NCI-H446 treated with DMSO at 0.1 percent for 48 hours (cell line): ENCODE measurements at places on chromosomes 3 and 15.

GRCh38 chr3:194257151-194257621 is 93.9 kb downstream of the CPN2 start:
- no peak for DNase-seq

DNA sequence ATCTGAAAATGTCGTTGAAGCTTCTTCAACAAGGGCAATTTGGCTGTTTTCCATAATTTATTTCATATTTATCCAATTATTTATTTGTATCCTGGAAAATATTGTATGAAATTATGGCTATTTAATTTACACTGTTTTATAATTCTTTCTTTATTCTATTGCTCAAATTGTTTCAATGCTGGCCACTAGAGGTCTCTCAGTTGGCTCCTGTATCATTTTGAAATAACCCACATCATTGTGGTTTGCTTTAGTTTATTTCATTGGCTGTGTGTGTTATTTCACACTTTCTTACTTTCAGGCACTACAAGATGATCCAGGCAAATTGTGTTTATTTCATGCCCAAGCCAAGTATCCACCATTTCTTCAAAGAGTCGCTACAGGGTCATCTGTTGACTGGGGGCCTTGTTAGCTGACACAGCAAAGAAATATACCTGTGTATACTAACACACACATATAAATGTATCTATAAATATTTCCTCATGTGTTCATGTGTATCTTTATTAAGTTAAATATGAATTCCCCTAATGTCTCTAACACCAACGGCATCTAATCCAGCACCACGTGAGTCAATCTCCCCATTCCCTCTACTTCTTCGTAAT is 86.2 kb downstream of the NPAP1 start:
- no peak for DNase-seq

DNA sequence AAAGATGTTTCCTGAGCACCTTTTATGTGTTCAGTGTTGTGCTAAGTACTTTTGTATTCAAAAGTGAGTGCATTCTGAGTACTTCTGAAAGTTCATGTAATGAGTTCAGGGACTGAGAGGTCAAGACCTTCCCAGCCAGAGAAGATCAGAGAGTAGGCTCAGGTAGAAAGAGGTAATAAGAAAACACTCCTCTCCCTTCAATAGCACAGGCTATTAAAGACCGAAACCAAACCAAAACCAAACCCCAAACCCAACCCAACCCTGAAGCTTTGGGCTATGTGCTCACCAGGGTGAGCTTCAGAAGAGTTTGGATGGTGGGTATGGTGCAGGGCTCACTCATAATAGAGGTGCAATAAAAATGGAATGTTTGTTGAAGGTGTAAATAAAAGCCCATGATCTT is 76.7 kb upstream of the FAM3D start:
- no peak for DNase-seq

DNA sequence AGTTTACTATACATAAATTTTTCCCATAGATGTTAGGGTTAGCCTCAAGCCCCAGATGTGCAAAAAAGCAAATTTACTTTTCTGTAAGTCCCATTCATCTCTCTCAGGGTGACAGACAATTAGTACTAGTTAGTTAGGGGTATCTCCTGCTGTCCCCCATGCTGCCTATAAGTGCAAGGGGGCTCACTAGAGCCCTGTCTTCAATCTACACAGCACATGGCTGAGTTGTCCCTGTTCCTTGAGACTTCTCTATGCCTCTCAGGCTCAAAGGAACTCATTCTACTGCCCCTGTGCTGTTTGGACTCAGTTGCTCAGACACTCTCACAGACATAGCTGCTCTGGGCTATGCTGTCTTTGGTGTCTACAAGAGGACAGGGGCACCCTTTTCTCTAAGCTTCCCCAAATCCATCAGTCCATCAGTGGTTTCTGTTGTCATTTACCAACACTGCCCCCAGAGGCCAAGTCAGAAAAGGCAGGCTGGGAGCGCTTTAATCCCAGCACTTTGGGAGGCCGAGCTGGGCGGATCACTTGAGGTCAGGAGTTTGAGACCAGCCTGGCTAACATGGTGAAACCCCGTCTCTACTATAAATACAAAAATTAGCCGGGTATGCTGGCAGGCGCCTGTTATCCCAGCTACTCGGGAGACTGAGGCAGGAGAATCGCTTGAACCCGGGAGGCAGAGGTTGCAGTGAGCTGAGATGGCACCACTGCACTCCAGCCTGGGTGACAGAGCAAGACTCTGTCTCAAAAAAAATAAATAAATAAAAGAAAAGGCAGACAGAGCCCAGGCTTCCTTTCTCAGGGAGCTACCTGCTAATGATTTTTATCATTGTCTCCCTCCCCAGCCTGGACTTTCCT is 31.4 kb upstream of the PRTG start:
- no peak for DNase-seq

DNA sequence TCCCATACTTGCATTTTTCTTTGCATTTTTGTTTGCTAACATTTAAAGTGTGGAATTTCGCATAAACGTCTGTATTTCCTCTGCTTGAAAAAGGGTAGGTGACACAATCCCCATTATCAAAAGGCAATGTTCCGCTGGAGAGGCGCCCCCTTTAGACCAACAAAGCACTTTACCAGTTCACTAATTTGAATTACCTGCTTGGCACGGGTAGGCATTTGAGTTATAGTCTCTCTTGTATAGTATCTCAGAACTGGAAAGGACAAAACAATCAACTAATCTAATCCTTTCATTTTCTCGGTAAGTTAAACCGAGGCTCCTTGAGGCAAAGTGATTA is 775 bp upstream of the CCDC39 start:
- DNase-seq, result no peak

- DNase-seq, result no peak
These were observed 33.9 kb downstream of the GRK7 start for GRCh38 chr3:141796889-141797781.

- DNase-seq, result no peak
These were observed 557.1 kb upstream of the CBLB start for GRCh38 chr3:106425916-106426315.

- DNase-seq, result no peak
These were observed 24.4 kb downstream of the RLBP1 start for GRCh38 chr15:89196994-89197393.

- DNase-seq, result no peak
These were observed 13.4 kb upstream of the HCN4 start for GRCh38 chr15:73382115-73382514.

DNA sequence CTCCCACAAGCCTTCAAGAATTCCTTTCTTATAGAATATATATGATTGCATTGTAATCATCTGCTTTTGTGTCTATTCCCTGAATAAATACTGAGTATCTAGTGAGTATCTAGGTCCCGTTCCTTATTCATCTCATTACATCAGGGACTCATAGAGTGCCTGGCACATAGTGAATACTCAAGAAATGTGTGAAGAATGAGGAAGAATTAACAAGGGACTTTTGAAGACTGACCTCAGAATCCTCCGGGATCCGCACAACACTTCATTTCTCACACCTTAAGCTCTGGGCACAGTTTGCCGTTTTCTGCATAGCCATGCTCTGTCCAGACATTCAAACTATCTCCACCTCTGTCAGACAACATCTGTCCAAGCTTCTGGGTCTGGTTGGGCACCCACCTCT is 108.8 kb downstream of the STAC start:
- DNase-seq, result no peak

DNA sequence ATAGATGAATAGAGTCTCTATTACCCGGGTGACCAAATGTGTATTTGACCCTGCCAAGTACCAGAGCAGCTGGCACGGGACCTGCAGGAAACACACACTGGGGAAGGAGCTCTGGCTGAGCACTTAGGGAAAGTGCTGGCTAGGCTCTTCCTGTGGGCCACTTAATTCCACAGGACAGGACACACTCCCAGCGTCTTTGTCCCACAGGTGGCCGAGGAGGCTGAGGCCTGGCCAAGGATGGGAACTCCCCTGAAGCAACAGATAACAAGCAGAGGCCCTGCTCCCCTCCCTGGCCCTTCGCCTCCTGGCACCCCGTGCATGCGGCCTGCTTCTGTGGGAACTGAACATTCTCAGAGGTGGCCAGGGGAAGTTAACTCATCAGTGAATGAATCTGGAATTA is 180.8 kb downstream of the ATP10A start:
- DNase-seq, result no peak

- no peak for DNase-seq
These were observed 81.0 kb upstream of the ZPLD1 start for GRCh38 chr3:102353805-102354204.

DNA sequence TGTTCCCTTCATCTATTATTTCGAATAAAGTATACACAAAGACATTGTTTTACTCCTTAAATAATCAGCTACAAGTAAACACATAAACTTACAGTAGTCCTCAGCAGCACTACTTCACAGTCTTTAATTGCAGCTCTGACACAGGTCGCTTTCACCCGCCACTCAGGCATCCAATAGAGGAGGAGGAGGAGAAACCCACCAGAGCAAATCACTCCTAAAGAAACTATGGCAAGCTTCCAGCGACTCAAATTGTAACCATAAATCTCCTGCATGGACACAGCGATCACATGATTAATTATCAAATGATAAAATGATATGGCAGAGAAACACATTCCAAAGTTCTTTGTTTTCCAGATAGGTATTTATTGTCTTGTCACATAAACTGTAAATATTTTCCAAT is 26.2 kb downstream of the ATP13A3 start:
- DNase-seq, result no peak

- DNase-seq, result no peak
These were observed 84.6 kb upstream of the WDR72 start for GRCh38 chr15:53843869-53844569.

- no peak for DNase-seq
These were observed 116.8 kb upstream of the COL8A1 start for GRCh38 chr3:99521551-99521950.

DNA sequence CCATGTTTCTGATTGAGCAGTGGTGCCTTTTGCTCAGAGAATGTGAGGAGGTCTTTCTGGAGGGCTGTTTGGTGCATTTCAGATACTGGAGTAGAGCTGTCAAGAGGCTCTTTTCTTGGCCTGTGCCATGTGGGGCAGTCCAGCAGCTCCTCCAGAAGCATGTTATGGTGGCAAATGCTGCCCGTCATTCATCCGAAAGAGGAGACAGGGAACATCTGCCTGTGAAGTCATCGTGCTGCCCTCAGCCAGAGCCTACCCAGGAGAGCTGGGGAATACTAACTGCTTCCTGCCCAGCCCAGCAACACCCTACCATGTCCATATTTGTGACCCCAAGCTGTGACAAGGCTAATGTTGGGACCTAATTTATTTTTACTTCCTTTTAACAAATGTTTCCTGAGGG is 82.2 kb upstream of the SLC6A6 start:
- no peak for DNase-seq

DNA sequence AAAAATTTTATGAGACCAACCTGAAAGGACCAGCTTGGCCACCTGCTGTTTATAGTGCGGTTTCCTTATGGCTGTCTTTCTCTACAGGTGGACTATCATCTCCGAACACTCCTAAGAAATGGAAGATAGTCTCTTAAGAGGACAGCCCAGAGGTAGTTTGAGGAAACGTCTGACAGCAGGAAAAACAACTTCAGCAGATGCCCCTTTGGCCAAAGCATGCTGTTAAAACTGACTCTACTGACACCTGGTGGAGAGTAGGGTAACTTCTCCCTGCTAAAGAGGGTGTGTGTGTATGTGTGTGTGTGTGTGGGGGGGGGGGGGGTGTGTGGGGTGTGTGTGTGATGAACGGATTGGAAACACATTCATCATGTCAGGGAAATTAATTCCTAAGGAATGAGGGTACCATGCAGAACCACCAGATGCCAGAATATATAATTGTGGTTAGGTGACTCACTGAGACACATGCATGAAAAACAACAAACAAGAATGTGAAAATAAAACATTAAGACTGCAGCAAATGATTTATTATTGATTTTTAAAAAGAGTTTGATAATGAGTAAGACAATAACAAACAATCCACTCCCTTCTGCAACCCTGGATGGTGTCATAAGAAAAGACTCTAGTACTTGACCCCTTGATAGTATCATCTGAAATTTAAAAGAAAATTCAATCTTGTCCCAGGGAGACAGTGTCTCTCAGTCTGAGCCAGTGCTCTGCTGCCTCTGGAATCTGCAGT is 256.5 kb downstream of the THRB start:
- peak; percentile 29 for DNase-seq

- DNase-seq, result no peak
These were observed 79.8 kb downstream of the NECTIN3 start for GRCh38 chr3:111151438-111151837.

GRCh38 chr15:25641762-25642161 is 202.9 kb upstream of the UBE3A start:
- no peak for DNase-seq

GRCh38 chr3:36206956-36207580 is 173.2 kb upstream of the STAC start:
- peak; percentile 31 for DNase-seq

DNA sequence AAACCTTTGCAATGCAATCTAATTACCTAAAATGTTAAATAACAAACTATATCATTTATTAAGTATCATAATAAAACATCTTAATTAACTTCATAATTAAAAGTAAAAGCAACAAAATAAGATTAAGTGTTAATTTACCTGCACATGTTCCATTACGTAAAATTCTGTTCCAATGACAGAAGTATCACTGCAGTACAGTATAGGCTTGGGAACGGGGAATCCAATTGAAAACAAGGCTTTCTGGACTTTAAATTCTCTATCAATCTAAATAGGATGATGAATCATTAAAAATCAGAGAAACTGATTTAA is 17.1 kb downstream of the ACAD11 start:
- DNase-seq, result no peak

DNA sequence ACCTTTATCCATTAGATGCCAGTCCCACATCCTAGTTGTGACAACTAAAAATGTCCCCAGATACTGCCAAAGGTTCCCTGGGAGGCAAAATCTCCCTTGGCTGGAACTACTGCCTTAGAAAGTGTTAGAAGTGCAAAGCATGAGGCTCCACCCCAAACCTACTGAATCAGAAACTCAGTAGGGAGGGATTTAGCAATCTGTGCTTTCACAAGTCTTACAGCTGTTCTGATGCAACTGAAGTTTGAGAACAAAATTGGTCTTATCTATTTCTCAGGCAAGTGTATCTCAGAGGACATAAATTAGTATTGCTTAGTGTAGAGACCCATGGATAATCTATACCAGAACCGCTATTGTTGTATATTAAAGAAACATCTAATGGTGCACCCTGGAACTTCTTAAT is 70.2 kb downstream of the CLDN1 start:
- no peak for DNase-seq

- peak; percentile 52 for DNase-seq
These were observed 49.0 kb downstream of the KY start for GRCh38 chr3:134601539-134602439.

- DNase-seq, result no peak
These were observed 100.7 kb downstream of the CACNA2D3 start for GRCh38 chr3:54223063-54223462.

GRCh38 chr15:55588070-55588814 is at the start of gene PYGO1:
Gene PYGO1, minus strand, starts transcription at chr15:55588345. Its CDS starts 462 bp downstream, at chr15:55587883.
- DNase-seq, result peak; percentile 42

- DNase-seq, result no peak
These were observed 594.4 kb downstream of the FOXP1 start for GRCh38 chr3:70989174-70989573.

DNA sequence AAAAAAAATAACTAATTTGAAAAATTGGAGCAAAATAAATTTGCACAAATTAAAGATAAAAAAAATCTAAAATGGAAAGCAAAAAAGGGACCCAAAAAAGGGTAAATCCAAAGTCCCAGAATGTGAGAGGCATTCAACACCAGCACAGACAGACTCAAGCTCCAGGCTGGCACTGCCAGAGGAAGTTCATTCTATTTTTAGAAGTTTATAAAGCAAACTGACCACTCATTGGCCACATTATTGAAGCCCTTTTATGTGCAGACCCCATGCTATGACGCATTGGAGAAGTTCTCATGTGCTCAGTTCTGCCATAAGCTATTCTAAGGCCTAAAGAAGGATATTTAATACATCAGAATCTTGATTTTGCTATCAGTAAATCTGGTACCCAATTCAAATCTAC is 17.6 kb upstream of the BOC start:
- no peak for DNase-seq

GRCh38 chr15:99257107-99257750 is 5.9 kb downstream of the LRRC28 start:
- no peak for DNase-seq
